ENCODE measurements at places on chromosomes 11 and 22. TPM values are rescaled to one million over a fixed set of nuclear protein-coding genes. Genes with fewer than 3 reads are reported as not detected.

The CCDC188 gene
- 2.7 TPM for total RNA-seq

The CCDC116 gene
- total RNA-seq: 0.20 TPM

The UNC93B1 gene
- 31.8 TPM for total RNA-seq

The EP300 gene
- total RNA-seq: 71.9 TPM

The ENTHD1 gene
- not detected for total RNA-seq

The DMC1 gene
- total RNA-seq: 0.56 TPM

The KCTD14 gene
- total RNA-seq: 0.72 TPM
